ENCODE measurements at places on chromosomes 12 and 14.

- no peak for ATAC-seq
Measured at GRCh38 chr12:104656921-104657320, 200.2 kb downstream of the CHST11 start.

DNA sequence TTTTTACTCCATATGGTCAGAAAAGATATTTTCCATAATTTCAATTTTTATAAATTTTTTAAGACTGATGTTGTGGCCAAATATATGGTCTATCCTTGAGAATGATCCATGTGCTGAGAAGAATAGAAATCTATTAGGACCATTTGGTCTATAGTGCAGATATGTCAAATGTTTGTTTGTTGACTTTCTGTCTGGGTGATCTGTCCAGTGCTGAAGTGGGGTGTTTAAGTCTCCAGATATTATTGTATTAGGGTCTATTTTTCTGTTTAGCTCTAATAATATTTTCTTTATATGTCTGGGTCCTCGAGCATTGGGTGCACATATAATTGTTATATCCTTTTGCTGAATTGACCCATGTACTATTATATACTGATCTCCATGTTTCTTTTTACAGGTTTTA is 308.9 kb upstream of the LMO3 start:
- ATAC-seq, result no peak

- ATAC-seq, result no peak
Measured at GRCh38 chr12:50061171-50061570, 3.8 kb downstream of the ASIC1 start.

DNA sequence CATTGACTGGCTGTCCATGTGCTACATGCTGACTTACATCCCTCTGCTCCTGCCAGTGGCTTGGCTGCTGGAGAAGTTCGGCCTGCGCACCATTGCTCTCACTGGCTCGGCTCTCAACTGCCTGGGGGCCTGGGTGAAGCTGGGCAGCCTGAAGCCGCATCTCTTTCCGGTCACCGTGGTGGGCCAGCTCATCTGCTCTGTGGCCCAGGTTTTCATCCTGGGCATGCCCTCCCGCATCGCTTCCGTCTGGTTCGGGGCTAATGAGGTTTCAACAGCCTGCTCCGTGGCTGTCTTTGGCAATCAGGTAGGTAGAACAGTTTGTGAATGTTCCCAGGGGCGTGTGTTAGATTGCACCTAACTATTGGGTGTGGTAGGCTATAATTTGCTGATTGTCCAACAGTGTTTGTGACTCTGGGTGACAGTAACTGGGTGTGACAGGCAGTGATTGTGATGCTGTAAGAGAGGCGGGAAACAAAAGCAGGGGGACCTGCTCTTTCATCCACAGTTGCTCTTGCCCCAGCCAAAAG is 981 bp downstream of the FLVCR2 start:
- no peak for ATAC-seq

DNA sequence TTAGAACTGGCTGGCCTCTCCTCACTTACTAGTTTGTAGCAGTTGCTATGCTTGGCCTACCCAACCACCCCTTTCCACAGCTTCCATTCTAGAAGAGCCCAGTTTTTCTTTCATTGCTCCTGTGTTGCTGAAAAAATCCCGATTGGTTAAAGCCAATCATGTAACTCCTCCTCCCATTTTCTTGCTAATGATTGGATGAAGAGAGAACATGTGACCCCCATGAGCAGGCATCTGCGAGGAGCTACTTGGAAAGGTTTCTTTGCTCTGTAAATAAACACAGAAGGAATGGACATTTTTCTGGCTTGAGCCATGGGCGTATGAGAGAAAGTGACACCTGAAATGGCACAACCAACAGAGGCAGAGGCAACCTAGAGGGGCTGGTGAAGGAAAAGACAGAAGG is 773.8 kb upstream of the TBX3 start:
- no peak for ATAC-seq

GRCh38 chr12:112354399-112354798 is 27.8 kb downstream of the HECTD4 start:
- no peak for ATAC-seq

DNA sequence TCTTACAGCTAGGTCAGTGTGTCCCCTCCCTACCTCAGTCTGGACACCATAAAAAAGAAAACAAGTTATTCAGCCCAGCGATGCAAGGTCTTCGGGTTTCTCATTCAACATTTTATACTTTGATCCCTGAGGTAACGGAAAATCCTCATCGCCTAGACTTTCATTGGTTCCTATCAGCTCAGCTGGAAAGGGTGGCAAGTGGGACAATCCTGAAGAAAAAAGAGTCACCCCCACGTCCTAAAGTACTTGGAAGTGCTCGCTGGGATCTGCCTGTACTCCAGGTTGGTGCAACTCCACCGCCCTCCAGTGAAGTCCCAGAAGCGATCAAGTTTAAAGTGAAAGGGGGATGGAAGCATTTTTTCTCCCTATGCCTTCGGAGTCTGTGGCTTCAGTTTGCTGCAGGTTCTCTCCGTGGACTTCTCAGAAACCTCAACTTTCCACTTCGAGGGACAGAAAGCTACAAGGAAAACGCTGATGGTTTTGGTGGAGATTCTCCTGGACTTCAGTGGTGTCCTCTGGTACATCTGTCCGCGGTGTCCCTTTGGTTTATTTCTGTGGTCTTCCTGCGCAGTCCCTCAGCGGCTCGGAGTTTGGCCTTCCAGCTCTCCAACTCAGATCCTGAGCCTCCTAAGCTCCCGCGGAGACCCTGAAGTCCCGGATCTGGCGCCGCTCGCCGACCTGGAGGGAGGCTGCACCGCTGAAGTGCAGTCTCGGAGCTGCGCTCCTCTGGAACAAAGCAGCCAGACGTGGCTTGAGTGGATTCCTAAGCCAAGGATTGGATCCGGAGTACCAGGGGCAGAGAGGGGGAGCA is 1.8 kb upstream of the LRFN5 start:
- ATAC-seq, result no peak

GRCh38 chr14:102540315-102541028 is 30.9 kb upstream of the ANKRD9 start:
- no peak for ATAC-seq

- no peak for ATAC-seq
Measured at GRCh38 chr12:40502322-40502721, 189.9 kb upstream of the CNTN1 start.

- no peak for ATAC-seq
Measured at GRCh38 chr12:103442182-103442555, 53.6 kb downstream of the C12orf42 start.

DNA sequence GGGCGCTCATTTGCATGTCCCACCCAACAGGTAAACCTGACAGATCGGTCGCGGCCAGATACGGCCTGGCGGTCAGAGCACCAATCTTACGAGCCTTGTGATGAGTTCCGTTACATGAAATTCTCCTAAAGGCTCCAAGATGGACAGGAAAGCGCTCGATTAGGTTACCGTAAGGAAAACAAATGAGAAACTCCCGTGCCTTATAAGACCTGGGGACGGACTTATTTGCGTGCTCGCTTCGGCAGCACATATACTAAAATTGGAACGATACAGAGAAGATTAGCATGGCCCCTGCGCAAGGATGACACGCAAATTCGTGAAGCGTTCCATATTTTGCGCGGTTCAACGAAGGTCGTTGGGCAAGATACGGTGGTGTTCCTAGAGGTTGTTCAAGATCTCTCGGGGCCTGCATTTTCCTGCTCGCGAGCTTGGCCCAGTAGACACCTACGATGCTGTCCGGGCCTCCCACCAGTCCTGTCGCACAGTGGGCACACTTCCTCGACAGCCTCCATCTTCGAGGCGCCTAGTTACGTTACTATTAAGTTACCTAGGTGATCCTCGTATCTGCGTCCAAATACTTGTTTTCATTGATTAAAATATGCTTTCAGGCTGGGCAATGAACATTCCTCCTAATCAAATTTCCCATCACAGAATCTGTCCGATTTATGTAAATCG is at the start of gene RNU6-7:
TSS of gene RNU6-7 (plus strand) at position 230 of the 675 bp plus-strand sequence.
- no peak for ATAC-seq

DNA sequence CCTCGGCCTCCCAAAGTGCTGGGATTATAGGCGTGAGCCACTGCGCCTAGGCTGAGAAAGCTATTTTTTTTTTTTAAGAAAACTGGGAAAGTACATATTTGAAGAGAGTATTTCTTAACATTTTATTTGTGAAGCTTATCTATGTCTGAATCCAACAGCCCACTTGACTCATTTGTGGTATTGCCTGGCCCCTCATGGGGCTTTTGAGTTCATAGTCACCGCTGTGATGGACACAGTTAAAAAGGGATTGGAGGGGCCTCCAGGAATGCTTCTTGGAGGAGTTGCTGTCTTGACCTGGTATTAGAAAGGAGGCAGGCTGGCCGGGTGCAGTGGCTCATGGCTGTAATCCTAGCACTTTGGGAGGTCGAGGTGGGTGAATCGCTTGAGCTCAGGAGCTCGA is 26.5 kb downstream of the BCL7A start:
- ATAC-seq, result no peak

GRCh38 chr12:10293570-10294227 is 14.0 kb upstream of the KLRD1 start:
- peak; percentile 53 for ATAC-seq

- no peak for ATAC-seq
Measured at GRCh38 chr14:55256586-55256985, 14.6 kb upstream of the FBXO34 start.

DNA sequence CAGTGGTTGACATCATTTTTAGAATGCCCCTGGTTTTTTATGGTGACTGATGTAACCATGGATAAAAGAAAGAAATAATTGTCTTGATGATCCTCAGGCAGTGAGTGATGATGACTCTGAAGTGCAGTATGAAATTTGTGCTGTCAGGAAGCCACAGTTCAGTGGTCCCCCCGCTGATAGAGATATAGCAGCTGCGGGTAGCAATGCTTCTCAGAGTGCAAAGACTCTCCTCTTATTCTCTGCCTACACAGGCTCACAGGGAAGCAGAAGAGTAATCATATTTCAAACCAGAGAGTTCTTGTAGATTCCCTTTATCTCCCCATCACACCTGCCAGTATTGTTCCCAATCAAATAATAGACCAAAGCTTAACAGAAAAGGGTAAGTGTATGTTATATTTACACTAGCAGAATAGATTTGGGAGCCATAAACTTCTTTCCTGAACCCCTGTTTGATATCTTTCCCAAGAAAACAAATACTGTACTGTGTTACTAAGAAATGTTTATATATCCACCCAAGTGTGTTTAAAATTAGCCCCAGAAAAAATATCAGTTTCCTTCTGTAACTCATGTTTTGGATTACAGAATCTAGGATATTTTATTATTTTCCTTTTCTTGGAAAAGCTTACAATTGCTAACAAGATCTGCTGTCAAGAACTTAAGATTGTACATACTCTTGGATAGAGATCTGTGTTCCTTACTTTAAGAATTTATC is 1817.4 kb upstream of the FLRT2 start:
- ATAC-seq, result no peak

DNA sequence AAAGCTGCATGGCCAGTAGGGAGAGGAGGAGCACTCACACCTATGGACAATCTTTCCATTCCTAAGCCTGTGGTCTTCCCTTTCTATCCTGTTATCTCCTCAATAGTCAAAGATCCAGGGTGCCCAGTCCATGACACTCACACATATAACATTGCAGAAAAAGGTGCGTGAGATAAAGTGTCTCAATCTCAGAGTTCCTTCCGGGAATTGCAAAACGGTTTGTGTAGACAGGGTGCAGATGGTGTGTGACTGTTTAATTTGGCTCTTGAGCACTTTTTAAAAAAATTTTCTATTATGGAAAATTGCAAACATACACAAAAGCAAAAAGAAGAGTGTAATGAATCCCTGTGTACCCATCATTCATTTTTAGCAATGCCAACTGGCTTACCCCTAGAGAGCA is 1493.6 kb downstream of the AACS start:
- ATAC-seq, result no peak

- no peak for ATAC-seq
Measured at GRCh38 chr14:104702106-104702505, 12.7 kb downstream of the INF2 start.

- ATAC-seq, result no peak
Measured at GRCh38 chr12:72230589-72230988, 41.6 kb upstream of the TRHDE start.

DNA sequence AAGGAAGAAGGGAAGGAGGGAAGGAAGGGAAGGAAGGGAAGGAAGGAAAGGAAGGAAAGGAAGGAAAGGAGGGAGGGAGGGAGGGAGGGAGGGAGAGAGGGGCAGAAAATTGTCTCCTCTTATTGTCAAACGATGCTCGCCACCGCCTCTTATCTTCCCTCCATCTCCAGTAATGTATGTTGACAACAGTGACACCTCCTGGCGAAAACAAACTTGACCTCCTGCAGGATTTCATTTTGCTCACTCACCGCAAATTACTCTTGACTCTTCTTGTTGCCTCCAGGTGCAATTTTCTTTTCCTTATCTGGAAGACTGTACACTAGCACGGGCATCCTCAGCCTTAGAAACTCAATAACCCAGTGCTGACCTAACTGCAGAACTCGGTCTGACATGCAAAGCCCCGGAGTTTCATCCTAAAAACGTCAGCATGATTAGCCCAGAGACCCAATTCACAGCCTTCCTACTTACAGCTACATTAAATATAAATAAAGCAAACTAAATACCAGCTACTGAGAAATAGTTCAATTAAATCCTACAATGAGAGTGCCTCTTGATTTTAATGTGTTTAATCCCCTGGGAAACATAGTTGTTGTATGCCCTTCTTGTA is 512.4 kb upstream of the TMPO start:
- no peak for ATAC-seq

DNA sequence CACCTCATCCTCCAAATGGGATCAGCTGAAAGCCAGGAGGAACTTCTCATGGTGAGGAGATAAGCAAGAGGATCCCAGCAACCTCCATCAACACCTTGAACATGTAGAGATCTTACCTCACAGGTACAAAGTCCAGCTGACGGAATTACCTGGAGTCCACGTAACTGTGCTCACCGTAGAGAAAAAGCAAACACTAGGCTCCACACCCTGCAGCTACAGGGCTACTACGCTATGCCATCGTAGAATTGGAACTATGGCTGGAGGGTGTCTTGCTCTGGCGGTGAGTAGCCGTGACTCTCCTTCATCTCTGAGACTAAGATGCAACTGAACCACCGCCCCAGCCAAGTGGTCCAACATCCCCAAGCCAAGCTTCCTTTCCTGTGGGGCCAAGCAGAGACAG is 50.5 kb downstream of the CRY1 start:
- ATAC-seq, result no peak

DNA sequence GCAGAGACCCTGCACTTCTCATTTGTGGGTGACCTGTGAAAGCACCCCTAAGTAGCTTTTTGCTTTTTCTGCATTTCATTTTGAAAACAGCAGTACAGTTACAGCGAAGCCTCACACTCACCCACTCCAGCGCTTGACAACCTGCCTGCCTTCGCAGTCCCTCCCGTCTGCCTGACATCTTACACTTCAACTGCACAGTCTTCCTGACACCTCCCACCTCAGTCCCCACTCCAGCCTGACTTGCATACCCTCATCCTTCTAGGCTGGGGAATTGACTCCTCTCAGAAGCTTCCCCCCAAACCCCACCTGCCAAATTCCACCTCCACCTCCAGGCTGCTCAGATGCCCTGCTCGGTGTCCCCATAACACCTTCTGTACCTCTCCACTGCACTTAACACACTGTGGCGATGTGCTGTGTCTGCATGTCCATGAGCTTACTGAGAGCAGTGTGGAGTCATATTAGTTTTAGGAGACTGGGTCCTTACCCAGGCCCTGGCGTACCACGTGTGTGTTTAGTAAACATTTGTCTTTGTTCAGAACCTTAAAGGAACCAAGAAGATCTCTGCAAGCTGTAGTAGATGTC is 159.4 kb downstream of the PRKCH start:
- ATAC-seq, result no peak

Measured in activated CD4-positive, CD25-positive, alpha-beta regulatory T cell treated with anti-CD3 and anti-CD28 coated beads, Interleukin-2, amount 50 U/mL, for 24 hours (primary cell).